ENCODE measurements at places on chromosomes 3 and 15.

DNA sequence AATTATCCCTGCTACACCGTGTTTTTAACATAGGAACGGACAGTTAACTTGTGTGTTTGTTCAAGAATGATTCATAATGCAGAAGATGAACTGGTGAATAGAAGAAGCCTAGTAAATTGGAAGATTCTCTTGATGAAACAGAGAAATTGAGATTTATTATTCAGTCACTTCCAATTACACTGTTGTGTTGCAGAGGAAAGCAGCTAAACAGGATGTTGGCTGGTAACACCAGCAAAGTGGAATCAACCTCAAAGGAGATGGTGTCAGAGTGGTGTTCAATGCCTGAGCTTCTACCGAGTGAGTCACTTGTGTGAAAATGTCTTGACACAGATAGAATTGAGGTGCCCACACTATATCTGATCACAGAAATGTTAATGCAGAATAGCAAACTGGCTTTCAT lies 399.6 kb downstream of the LPP start:
- DNase-seq = no peak

DNA sequence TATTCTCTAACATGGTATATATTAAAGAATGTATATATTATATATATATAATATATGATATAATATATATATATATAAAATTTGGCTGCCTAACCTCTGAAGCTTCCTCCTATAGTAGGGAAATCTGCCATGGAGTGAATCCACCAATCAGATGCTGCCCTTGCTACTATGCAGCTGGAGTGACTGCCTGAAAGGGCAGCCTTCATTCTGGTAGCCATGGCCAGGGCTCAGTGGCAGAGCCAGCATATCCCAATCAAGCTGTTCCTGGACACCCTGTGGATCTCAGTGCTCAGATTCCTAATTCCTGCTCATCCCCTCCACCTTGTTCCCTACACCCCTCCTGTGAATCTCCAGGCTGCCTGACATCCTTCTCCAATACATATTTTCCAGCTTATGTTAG lies 2.2 kb upstream of the SH3GL3 start:
- no peak for DNase-seq

DNA sequence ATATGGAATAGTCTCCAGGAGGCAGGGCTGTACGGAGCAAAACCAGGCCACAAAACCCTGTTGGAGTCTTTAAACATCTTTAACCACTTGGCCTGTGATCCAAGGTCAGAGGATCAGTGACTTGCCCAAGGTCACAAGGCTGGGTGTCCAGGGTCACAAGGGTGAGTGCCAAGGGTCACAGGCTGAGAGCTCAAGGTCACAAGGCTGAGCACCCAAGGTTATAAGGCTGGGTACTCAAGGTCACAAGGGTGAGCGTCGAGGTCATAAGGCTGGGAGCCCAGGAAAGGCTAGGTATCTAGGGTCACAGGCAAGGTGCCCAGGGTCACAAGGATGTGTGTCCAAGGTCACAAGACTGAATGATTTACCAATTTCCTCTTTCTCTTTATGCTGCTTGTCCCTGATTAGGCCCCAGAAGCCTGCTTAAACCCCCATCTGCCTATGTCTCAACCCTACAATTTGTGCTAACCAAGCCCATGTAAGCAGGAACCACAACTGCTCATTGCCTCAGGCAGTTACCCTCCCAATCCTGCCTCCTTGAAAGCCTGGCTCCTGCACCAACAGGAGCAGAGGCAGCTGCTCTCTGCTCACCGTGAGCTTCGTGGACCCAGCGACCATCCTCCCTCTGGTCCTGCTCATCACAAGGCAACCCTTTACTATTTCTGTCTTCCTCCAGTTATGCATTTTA lies 51.5 kb downstream of the MGLL start:
- no peak for DNase-seq

GRCh38 chr3:177640319-177640965 lies 443.2 kb upstream of the TBL1XR1 start:
- no peak for DNase-seq

DNA sequence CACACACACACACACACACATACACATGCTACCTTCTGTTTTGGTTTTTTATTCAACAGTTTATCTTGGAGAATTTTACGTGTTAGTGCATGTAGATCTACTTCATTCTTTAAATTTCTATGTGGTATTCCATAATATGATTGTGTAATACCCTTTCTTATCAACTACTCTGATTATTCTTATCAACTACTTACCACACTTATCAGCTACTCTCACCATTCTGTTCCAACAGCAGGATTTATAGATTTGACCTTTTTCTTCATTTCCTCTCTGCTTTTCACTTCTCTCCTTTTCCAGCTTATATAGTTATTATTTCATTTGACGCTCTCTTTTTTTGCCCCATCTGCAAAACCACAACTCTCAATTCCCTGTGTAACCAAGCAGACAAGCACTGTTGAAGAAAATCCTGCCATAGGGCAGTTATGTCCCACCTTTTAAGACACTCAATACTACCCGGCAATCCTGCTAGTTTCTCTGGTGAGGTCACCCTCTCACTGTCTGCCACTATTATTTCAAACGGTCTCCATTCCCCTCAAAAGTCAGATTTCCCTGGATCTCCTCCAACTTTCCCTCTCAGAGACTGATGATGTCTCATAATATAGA lies 56.9 kb upstream of the SATB1 start:
- DNase-seq = no peak

GRCh38 chr3:88188436-88188835 lies 38.7 kb downstream of the C3orf38 start:
- DNase-seq = no peak

DNA sequence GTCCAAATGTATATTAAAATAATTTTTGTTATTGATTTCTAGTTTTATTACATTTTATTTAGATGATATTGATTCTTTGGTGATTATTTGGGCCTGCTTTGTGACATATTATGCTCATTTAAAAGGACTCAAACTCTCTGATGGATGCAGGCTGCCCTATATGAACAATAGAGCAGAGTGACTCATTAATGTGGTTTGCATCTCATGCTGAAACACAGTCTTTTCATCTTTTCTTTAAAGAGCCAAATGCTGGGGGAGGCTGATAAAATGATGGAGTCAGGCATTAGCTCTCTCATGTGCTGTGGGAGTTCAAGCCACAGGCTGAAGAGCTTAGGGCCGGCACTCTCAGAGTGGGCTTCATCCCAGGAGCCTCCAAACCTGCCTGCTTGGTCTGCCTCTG lies 7.2 kb downstream of the PLA1A start:
- DNase-seq = no peak

DNA sequence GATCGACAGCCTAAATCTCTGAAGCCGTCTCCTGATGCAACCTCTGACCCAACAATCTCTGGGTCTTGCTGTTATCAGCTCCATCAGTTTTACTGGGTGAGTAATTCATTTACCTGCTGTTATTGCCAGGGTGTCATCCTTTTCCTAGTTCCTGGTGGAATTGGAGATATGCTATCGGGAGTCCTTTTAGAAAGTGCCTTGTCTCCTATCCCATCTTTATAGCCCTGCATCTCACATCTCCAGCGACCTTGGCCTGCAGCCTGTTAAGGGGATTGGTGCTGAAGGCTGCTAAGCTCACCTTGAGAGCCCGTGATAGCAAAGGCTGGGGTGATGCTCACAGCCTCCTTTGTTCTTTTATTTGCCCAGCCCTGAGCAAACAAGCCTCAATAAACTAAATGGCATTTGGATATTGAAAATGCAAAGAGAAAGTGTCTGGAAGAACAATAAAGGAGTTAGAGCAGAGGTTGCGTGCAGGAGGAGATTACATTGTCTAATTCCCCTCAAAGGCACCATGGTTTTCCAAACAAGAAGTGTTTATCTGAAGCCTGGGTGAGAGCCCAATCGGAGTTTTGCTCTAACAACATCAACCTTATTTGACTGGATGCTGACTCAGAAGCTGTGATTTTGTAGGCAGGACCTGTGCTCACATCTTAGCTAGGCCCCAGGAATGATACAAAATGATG lies 101.8 kb downstream of the RPLP1 start:
- no peak for DNase-seq

DNA sequence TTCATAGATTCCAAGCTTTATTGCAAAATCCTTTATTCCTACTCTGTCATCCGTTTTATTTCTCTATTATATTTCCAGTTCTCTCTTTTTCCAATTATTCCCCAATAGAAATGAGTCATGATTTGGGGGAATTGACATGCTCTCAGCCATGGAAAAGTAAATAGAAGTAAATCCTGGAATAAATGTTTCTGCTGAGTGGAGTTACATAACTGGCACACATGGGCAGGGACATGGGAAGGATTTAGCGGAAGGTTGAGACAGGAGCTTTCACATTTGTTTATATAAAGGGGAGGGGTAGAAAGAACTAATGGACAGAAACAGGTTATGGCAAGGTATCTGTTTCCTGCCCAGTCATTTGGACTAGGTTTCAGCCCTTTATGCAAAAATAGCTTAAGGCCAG lies 221.6 kb downstream of the PLOD2 start:
- no peak for DNase-seq

GRCh38 chr3:134757549-134758069 lies 37.5 kb upstream of the EPHB1 start:
- DNase-seq = no peak

DNA sequence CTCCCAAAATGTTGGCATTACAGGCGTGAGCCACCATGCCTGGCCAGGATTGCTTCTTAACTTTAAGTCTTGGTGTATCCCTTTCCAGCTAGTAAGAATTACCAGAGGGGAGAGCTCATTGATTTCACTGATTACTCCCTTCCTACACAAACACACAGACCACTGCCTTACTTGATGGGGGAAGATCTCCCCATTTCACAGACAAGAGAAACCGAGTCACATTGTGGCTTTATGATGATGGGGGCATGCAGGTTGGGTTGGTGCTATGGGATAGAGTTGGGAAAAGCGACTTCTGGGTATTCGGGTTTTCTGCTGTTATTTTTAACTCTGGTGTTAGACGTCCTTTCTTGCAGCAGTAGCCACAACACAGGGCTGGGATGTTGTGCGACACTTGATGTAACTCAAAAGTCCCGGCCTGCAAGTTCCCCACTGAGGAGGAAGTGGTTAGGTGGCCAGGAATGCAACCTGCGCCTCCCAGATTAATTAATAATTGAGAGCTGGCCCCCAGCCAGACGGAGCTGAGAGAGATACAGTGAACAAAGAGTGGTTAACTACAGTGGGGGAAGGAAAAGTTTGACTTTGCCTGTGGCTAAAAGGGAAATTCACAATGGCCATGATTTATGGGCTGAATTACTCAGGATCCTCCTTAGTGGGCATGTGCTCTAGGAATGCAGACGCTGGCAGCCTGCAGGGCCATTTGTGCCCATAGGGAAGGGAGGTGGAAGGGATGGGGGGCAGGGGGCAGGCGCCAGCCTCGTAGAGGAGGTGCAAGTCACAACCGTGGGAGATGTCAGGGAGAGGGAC lies 63.6 kb downstream of the SMAD6 start:
- DNase-seq = no peak

DNA sequence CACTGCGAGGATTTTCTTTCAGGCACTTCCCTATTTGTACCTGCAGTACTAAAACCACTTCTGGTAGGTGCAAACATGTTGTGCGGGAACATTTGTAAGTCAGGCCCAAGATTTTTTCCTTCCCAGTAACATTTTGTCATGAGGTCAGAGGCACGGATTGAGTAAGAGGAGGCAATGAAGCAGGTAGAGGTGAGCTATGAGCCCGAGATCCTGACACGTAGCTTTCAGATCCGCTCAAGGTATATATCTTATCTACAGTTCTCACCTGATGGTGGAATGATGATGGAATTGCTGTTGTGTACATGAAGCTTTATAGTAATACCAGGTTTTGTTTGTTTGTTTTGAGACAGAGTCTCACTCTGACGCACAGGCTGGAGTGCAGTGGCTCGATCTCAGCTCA lies 497.5 kb downstream of the NR2F2 start:
- no peak for DNase-seq

- DNase-seq = no peak
Observed at GRCh38 chr3:126916546-126916945, 66.4 kb upstream of the PLXNA1 start.

GRCh38 chr3:156349111-156349510 lies 205.8 kb downstream of the SSR3 start:
- DNase-seq = no peak

- no peak for DNase-seq
Observed at GRCh38 chr3:157429708-157430107, 6.9 kb upstream of the PTX3 start.

GRCh38 chr3:141439589-141439988 lies 47.2 kb upstream of the RASA2 start:
- DNase-seq = no peak

- DNase-seq = no peak
Observed at GRCh38 chr3:64129106-64129505, 96.2 kb downstream of the PRICKLE2 start.

DNA sequence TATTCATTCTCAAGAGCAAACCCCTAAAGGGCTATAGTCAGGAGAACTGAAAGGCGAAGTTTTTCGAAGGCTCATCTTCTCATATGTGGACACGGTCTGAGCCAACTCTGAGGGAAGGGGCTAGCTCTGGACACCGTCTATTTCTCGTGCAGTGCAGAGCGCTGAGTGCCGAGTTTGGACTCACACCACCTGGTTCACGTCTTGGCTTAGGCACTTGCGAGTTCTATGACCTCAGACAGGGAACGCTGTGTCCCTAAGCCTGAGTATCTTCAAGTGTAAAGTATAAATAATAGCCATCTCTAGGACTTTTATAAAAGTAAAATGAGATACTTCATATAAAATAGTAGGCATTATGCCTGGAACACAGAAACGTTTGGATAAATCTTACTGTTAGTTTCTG lies 223.7 kb downstream of the FMN1 start:
- DNase-seq = no peak

DNA sequence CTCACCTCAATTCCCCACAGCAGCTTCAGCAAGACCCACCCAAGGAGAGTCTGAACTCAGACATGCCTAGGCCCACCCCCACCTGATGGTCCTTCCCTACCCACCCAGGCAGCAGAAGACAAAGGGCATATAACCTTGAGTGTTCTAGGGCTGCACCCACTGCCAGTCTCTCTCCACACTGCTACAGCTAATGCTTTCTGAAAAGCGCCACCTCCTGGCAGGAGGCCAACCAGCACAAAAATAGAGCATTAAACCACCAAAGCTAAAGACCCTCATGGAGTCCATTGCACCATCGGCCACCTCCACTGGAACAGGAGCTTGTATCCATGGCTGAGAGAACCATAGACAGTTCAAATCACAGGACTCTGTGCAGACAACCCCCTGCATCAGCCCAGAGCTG lies 11.3 kb upstream of the RPL39L start:
- DNase-seq = peak; percentile 51

- DNase-seq = no peak
Observed at GRCh38 chr15:70348581-70349344, 251.0 kb upstream of the TLE3 start.

- DNase-seq = no peak
Observed at GRCh38 chr3:142268426-142268825, 43.0 kb upstream of the GK5 start.

- no peak for DNase-seq
Observed at GRCh38 chr3:148646126-148646665, 51.5 kb upstream of the AGTR1 start.

- DNase-seq = no peak
Observed at GRCh38 chr3:58006661-58007060, 1.6 kb upstream of the FLNB start.

GRCh38 chr15:92705764-92706163 lies 50.2 kb upstream of the FAM174B start:
- no peak for DNase-seq

All from stimulated activated CD4-positive, alpha-beta T cell treated with anti-CD3 and anti-CD28 coated beads, Interleukin-4, amount 100 ng/mL, for 48 hours (primary cell).